ENCODE measurements at places on chromosomes 11 and 22. TPM values are rescaled to one million over a fixed set of nuclear protein-coding genes. Genes with fewer than 3 reads are reported as not detected.

- peak; percentile 8 for DNase-seq
Observed at GRCh38 chr11:107182978-107183377, 164.7 kb upstream of the GUCY1A2 start.

- DNase-seq: no peak
Observed at GRCh38 chr11:17653611-17654010, 65.8 kb upstream of the MYOD1 start.

DNA sequence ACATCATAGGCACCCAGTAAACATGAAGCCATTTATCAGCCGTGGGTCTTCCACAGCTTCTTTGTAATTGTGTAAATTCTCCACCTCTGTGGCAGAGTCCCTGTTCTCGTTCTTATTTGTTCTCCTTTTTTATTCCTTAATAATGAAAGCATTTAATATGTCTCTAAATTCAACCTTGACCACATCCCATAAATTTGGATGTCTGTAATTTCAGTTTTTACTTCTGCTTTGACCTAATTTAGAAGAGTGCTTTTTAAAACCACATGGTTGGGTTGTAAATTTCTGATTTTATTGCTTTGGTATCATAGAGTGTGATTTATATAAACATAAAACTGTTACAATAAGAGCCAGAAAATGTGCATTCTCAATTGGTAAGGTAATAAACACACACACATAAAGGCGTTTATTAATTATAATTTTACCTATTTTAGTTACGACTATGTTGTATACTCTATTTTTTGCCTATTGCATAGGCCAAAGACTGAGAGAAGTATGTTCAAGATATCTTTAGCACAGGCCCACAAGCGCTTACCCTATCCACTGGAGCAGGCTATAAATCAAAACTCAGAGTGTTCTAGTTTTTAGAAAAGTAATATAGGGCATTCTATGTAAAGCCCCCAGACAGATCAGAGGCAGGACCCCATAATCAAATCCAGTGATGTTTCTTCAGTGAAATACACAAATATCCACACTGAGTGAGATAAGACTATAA is 58.0 kb upstream of the CCND1 start:
- DNase-seq: no peak

DNA sequence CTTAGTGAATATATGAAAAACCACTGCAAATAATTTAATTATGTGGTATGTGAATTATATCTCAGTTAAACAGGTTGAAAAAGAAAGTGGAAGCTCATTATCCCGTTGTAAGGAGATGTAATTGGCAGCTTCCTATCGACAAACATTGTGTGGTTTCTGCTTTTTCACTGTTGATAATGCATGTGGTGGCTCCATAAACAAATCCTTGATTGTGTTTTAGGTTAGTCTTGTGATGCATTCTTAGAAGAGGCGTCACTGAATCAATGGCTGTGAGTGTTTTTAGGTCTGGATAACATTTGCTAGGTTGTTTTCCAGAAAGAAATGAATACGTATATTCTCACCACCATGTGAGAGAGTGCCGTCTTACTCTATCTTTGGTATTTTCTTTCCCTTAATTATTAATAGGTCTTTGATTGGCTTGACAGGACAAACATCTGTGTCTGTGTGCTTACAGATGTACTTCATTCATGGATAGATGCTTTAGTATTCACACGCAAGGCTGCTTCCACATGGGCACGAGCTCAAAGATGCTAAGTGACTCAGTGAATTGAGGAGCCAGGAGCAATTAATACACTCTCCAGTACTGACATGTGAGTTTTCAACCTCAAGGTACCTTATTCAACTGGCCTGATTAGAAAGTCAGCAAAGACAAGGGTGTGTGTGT is 166.7 kb downstream of the TBC1D22A start:
- no peak for DNase-seq

GRCh38 chr22:33656808-33657628 is 263.3 kb downstream of the LARGE1 start:
- no peak for DNase-seq

- no peak for DNase-seq
Observed at GRCh38 chr22:44578110-44578457, 80.1 kb upstream of the RTL6 start.

The IGLL1 gene
- not detected for polyA plus RNA-seq

GRCh38 chr11:12132790-12133145 is 22.4 kb downstream of the MICAL2 start:
- no peak for DNase-seq

GRCh38 chr11:2166091-2166851 is 5.3 kb upstream of the INS start:
- peak; percentile 23 for DNase-seq
